GM04504 (cell line): ENCODE measurements at places on chromosomes 12 and 14.

DNA sequence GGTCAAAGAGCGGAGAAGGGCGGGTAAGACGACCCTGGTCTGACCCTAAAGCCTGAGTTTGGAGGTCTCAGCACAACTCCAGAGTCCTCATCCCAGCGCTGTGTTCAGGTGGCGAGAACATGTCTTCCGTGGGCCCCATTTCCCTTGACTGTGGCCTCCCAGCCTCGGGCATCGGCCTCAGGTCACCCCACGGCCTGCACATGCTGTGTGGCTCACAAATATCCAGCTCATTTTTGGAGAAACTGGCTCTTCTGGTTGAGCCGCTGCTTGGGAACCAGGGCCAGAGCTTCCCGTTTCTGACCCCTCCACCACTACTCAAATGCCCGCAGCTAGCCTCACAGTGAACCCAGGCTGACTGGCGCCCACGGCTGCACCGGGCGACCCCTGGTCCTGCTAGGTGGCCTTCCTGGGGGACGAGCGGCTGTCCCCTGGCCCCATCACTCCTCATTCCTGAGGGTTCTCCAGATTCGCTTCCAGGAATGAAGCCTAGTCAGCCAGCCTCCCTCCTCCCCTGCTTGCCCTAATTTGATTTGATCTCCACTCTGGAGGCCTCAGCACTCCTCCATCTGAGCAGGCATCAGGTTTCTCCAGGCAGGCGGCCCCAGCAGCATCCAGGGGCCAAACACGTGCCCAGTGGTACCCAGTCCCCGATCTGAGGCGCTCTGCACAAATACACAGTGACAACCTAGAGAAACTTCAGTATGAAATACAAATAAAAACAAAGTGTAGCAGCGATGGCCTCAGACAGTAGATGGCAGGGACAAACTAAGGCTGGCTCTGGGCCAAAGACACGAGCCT, 4.7 kb downstream of the P2RX2 start:
- no peak for DNase-seq

DNA sequence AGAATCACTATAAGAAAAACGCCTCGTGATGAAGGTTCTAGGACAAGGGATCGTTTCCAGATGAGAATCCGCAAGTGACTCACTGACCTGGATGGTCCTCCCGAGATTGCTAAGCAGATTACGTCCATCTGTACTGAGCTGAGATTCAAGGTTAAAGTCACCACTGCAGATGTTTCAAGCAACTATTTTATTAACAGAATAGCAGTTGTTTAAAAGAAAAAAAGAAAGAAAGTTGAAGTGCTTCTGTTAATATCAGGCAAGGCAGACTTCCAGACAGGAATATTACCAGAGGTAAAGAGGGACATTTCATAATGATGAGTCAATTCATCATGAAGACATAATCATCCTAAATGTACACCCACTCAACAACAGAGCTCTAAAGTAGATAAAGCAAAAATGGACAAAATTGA, 17.9 kb downstream of the PXN start:
- peak; percentile 76 for DNase-seq

DNA sequence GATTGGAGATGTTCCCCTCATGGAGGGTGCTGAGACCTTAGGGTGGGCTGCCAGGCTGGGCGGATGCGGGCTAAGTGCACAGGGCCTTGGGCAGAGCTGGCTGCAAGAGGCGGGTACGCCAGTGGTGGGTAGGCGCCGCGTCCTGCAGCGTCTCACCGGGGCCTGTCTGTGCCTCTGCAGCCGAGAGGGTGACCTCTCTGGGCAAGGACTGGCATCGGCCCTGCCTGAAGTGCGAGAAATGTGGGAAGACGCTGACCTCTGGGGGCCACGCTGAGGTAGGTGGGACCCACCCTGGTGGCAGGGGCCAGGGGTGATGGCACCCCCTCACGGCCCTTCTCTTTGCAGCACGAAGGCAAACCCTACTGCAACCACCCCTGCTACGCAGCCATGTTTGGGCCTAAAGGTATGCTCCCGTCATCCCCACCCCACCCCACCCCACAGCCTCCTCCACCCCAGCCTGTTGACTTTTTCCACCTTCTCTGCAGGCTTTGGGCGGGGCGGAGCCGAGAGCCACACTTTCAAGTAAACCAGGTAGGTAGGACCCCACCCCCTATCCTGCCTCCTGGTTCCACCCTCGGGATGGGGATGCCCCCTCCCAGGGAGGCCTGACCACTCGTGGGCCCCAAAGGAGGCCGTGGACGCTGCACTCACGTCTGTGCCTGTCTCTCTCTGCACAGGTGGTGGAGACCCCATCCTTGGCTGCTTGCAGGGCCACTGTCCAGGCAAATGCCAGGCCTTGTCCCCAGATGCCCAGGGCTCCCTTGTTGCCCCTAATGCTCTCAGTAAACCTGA, 1.5 kb downstream of the CRIP1 start:
- DNase-seq: no peak

DNA sequence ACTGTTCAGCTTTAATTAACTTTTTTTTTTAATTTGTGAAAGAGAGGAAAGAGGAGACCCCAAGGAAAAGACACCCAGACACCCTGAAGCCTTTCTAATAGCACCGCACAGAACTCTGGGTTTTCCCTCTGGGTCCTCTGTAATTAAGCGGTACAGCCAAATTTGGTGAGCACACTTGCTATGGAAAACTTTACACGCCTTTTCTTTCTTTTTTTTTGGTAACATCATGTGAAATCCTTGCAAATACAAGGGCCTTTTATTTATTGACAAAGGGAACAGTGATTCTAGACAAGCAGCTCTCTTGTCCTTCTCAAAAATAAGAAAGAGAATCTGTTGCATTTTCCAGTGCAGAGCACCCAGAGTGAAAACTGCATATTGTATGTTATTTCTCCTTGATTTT, 44.4 kb upstream of the CPM start:
- no peak for DNase-seq

GRCh38 chr12:1013618-1014489, 22.8 kb downstream of the ERC1 start:
- peak; percentile 54 for DNase-seq

DNA sequence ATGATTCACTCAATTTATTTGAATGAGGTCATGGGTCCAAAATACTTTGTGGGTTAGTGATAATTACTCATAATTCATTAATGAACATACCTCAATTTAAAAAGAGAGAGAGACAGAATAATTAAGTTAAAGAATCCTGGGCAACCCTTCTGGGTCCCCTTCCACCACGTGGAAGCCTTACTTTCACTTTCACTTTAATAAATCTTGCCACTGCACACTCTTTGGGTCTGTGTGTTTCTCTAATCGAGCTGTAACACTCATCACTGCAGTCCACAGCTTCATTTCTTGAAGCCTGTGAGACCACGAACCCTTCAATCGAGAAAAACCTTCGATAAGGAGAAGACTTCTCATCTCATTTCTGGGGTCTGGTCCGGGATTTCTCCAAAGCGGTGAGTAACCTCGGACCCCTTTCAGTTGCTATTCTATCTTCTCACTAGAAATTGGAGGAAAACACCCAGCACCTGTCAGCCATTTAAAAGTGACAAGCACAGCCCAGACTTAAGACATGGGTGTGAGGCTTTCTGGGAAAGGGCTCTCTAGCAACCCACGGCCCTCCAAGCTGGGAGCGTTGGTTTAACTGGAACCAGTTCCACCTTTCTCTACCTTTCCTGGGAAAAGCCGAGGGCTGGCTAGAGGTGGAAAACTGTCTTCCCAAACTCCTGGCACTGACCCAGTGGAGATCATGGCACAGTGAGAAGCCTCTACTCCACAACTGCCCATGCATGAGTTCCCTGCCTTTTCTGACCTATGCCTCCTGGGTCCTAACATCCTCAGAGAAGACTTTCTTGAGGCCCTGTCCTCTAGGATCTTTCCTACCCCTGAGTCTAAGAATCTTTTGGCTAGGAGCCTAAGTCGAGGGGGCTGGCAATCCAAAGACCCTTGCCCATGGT, 148.8 kb upstream of the ATF7IP start:
- no peak for DNase-seq

GRCh38 chr12:120980800-120981368, 2.5 kb downstream of the HNF1A start:
- no peak for DNase-seq

DNA sequence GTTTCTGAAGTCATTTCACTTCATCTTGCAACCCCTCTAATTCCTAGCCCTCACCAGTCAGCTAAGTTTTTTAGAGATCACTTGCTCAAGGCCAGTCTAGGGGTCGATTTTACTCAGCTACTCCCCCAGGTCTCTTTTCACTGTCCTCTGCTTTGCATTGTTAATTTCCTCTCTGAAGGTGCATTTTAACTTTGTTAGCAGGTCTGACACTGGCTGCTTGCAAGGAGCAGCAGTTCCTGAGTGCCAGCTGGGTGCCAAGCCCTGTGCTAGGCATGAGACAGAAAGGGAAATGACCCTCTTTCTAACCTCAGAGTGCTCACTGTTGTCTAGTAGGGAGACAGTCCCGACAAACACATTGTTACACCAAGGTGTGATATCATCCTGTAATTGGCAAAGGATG, 17.8 kb upstream of the DACT1 start:
- DNase-seq: no peak

- no peak for DNase-seq
These were observed 91.7 kb upstream of the MYL2 start for GRCh38 chr12:111011999-111012600.

DNA sequence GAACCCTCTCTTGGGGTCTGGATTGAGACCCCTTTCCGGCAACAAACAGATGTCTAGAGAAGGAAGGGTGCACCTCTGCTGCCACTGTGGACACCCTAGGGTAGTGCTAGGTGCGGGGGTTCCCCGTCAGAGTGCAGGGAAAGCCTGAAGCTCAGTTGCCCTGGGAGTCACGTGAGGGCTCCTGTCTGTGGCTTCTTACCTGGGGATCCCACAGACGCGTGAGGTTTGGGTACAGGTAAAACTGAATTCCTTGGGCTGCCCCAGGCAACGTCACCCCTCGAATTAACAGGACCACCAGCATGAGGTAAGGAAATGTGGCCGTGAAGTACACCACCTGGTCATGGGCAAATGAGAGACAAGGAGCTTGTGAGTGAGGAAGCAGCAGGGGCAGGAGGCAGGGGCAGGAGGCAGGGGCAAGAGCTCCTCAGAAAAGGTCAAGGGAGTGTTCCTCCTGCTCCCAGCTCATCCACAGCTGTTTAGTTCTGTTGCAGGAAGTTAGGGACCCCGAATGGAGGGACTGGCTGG, 21.0 kb upstream of the SLC6A12 start:
- DNase-seq: no peak

DNA sequence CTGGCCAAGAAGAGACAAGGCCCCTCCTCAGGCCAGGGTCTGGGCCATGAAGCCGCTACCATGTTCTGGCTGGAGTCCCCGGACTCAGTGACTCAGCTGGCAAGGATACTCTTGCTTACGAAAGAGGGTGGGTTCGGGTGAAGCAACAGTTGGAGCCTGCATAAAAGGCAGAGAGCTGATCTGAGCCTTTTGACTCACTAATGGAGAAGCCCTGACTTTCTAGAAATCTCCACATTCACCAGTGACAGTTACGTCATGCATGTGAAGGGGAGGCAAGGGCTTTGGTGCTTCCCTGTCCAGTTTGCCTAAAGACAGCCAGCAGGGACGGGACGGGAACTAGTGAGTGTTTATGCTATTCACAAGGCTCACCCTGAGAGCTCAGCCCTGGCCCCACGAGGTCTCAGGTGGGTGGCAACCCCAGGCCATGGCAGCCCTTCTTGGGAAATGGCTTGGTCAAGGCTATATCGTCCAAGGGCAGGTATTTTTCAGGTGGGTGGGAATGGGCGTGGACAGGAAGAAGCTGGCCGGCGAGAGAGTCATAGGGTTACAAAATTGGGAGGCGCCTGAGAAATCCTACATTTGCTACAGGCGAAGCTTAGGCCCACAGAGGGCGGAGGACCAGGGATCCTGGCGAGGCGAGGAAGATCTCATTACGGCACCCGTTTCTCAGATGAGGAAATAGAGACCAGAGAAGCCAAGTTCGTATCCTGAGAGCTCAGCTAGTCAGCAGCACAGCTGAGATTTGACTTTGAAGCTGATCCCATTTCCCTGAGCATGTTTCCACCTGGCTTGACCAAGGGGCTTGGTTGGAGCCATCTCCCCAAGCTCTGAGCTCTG, 314.6 kb downstream of the BCL11B start:
- DNase-seq: peak; percentile 77

GRCh38 chr14:67485501-67486095, 2.9 kb downstream of the TMEM229B start:
- DNase-seq: no peak

DNA sequence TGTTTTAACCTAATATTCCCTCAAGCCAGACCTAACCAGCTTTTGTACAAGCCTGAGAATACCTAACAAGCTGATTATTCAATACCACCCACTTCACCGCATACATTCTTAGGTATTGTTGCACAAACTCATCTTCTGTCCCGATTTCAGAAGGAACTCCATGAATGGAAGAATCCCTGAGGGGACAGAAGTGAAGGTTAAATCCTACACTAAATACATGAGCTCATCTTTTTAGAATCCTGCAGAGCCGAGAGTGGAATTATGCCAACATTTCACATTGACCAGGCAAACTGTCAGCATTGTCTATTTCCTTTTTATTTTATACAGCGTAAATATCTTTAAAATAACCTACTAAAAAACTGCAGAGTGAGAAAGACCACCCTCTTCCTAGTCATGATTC, 140.7 kb upstream of the PRICKLE1 start:
- no peak for DNase-seq

GRCh38 chr14:73752297-73752992, 38.3 kb upstream of the PNMA1 start:
- DNase-seq: peak; percentile 72

GRCh38 chr12:101527682-101528081, 52.5 kb downstream of the SPIC start:
- DNase-seq: no peak

- DNase-seq: no peak
These were observed 77.3 kb downstream of the GLT1D1 start for GRCh38 chr12:128930606-128931005.

DNA sequence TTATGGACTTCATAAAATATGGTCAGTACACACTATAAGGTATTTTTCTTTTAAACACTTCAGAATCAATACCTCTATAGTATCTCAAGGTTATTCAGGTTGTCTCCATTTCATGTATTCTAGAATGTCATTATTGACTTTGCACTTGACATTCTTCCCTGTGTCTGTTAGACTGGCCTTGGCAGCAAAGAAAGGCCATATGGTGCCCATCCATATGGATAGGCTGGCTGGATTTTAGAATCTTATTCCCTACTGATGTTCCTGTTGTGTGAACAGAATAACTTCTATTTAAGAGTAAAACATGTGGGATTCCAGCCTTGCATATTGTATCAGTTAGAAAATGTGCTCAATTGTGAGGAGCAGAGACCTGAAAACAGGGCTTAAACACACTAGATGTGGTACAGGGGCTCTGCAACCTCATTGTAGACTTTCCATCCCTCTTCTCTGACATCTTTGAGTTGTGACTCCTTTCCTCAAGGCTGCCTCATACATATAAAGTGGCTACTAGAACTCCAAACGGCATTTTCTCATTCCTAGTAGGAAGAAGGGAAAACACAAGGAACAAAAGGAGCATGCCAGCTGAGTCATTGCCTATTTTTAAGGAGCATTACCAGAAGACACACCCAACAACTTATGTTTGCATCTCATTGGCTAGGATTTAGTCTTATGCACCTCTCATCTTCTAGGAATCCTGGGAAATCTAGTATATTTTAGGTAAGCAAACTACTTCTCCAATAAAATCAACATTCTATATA, 221.2 kb upstream of the TMPO start:
- DNase-seq: no peak
